ENCODE measurements at places on chromosomes 1 and 21.

DNA sequence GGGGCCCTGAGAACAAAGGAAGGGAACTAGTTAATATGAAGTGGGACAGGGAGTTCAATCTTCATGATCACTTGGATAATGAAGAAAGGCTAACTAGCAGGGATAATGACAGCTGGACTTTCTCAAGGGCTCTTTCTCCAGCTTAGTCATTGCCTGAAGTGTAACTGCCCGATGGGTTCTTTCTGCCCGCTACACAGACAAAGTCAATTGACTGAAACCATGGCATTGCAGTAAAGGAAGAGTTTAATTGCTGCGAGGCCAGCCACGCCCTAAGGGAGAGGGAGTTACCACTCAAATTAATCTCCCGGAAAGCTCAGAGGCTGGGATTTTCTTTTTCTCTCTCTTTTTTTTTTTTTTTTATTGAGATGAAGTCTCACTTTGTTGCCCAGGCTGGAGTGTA is 16.6 kb upstream of the SLC2A5 start:
- DNase-seq = no peak

- DNase-seq = no peak
Observed at GRCh38 chr1:53454019-53454418, 5.2 kb upstream of the DMRTB1 start.

- no peak for DNase-seq
Observed at GRCh38 chr21:45324489-45325205, 37.0 kb upstream of the POFUT2 start.

DNA sequence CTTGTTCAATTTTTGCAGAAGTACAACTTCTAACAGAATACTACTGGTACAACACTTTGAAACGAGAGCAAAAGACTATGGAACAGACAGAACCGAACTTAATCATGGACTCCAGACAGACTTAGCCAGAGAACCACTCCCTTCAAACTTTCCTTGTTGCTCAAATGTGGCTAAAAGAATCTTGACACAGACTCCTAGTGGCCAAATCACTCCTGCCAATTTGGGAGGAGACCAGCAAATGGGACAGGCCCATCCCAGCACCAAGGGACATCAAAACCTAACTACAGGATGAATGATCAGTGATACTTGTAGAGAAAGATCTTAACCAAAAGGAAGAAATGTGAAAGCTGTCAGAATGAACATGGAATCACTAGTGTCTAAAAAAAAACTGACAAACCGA is 154.0 kb downstream of the MATN1 start:
- DNase-seq = no peak

DNA sequence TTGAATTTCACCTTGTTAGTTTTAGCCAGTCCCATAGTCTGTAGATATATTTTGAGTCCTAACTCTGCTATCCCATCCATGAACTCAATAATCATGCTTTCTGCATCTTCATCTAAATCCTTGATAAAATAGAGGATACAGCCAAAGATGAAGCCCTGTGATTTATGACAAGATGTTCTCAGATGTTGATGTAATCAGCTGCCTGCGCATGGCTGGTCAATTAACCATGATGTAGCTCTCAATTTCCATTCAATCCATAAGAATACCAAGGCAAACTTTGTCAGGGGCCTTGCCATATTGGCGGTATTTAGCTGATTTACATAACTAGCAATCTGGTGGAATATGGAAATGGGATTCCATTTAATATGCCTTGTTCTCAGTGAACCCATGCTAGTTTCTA is 183.2 kb downstream of the TNR start:
- DNase-seq = no peak

DNA sequence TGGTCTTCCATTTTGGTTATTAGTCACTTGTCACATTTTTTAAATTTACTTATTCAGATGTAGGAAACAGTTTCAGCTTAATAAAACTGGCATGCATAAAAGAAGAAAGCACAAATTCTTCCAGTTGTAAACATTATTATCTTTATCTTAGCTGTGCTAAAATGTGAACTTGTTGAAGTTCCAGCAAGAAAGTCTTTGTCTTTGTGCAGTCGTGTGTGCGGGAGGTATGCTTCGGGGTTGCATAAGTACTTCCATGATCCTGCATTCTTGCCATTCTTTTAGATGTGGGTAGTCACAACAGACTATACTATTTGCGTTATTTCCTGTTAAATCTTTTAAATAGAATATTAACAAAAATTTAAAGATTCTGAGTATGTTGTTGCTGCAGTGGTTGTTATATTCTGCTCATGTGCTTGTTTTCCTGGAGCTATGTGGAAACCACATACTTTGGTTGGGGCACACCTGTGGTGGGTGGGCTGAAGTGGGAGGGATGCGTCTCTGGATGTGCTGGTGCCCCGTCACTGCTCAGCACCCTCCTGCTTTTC is 49.9 kb downstream of the CBS start:
- no peak for DNase-seq
